NCI-H460 (cell line): ENCODE measurements at places on chromosomes 12 and 14. TPM values are rescaled to one million over a fixed set of nuclear protein-coding genes. Genes with fewer than 3 reads are reported as not detected.

Gene CAPZA3
- total RNA-seq, result not detected in 2 replicates

Gene CNTN1
- total RNA-seq, result 44.9 and 45.0 TPM in 2 replicates

Gene DHRS7
- 144 and 148 TPM in 2 replicates for total RNA-seq

Gene OTUB2
- 0.72 and 0.74 TPM in 2 replicates for total RNA-seq

DNA sequence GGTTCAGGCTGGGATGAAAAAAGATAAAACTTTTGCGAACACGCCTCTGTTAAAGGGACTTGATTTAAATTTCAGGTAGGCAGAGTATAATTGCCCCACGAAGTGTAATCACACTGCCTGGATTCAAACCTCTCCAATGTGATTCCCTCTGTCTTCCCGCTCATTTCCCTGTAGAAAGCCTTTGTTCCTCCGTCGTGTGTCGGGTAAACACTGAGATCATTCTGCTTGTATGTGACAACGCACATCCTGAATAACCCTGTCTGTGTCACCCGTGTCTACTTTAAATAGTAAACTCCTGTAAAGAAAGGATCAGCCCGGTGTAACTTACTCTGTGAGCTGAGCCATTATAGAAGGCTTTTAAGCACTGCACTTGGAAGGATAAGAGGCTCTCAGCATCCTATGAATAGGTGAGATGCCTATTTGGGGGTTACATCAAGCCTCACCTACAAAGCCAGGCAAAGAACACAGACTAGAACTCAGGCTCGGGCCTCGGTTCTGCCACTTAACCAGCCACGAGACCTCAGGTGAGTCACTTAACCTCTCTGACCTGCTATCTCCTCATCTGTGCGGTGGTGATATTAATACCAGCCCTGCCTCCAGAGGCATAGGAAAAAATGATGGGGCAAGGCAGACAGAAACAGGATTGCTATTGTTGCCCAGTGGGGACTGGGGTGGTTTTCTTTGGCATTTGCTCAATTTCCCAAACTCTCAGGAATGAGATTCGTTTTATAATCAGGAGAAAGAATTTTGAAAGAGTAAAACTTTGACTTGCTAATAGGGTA is 74.2 kb downstream of the RBM19 start:
- DNase-seq, result no peak

GRCh38 chr14:93045965-93046704 is 69.6 kb downstream of the ITPK1 start:
- DNase-seq, result no peak

DNA sequence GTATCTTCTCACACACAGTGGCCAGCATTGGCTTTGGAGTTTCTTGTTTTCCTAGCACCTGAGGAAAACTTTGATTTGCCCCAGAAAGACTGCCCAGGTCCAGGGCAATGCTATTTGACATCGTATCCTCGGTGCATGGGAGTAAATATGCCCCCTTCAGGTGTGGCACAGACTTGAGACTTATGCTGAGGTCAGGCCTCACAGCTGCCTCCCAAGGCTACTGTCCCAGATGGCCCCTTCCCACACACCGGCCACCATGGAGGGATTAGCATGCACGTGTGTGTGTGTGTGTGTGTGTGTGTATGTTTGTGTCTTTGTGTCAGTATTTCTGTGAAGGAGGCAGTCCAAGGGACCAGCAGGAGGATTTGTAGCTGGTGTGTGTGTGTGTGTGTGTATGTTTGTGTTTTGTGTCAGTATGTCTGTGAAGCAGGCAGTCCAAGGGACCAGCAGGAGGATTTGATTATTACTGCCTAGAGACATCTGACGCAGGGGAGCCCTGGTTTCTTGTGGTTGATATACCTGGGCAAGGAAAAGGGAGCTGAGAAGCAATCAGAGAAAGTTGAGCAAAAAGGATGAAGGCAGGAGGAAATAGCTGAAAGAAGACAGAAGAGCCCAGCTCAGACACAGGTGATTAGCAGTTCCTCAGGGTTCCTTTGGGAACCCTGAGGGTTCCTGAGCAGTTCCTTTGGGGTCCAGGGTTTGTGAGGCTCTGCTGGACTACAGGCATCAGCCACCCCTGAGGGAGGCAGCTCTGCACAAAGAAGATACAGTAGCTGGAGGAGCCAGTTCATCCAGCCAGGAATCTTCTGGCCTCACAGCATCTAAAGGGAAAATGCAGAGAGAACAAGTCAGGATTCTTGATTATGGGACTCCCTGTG is 42.2 kb downstream of the COX16 start:
- DNase-seq, result no peak

GRCh38 chr12:62625228-62625627 is 158.6 kb downstream of the MON2 start:
- no peak for DNase-seq

- DNase-seq, result peak; percentile 35
These were observed 943.0 kb downstream of the GALC start for GRCh38 chr14:87049950-87050349.
